ENCODE measurements at places on chromosomes 1 and 21. TPM values are rescaled to one million over a fixed set of nuclear protein-coding genes. Genes with fewer than 3 reads are reported as not detected.

DNA sequence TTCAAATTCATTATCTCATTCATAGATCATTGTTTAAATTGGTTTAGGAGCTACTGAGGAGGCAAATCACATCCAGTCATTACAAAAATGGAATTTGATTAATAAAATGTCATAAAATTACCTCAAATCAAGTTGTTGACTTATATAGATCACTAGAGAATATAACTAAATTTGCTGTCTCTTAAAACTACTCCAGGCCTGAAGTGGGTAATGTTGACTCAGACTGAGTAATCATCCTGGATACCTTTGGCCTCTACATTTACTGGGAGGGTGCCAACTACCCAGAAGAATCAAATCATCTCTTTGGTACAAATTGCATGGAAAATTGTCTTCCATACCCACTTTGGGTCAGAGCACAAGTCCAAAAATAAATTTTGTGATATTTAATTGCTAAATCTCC is 191.2 kb upstream of the GREM2 start:
- DNase-seq, result no peak

DNA sequence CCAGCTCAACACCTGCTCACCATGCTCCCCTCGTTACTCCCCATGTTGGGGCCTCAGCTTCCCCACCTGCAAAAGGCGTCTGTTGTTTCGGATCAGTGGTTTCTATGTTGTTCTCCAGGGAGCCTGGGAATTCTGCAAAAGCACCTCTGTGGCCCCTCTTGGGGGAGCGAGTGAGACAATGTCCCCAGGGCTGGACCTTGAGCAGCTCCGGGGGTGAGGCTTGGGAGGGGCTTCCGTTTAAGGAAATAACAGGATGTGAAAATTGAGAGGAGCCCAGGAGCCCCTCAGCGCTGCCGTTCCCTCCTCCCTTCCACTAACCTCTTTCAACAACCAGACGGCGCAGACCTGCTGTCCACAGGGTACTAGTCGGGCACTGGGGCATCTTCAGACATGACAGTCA is 98.5 kb upstream of the IFFO2 start:
- DNase-seq, result no peak

Gene PRKAA2
- 2.0 TPM for total RNA-seq

Gene S100A16
- 143 TPM for total RNA-seq
